ENCODE measurements at places on chromosomes 6 and 20. TPM values are rescaled to one million over a fixed set of nuclear protein-coding genes. Genes with fewer than 3 reads are reported as not detected.

DNA sequence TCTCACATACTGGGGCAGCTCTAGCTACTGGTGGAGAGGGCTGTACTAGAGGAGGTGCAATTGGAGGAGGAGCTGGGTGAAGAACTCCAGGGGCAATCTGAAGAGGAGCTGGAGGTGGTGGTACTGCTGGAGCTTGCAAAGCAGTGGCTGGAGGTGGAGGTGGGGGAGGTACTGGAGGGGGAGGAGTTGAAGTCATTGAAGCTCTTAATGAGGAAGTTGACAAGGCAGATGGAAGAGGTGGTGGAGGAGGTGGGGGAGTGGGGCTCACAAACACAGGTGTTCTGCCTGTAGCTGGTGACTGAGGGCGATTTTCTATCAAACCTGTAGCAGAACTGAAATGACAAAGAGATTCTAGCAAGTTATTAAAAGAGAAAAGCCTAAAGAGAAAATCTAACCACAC, 77.6 kb downstream of the WASF1 start:
- no peak for DNase-seq

- no peak for DNase-seq
These were observed 107.0 kb upstream of the SMLR1 start for GRCh38 chr6:130720076-130720715.

- DNase-seq: no peak
These were observed 39.6 kb downstream of the OR2B2 start for GRCh38 chr6:27872642-27873020.

GRCh38 chr6:30824698-30825097, 59.6 kb upstream of the DDR1 start:
- no peak for DNase-seq

CNBD2 gene
- 8.1 TPM for total RNA-seq

C6orf132 gene
- not detected for total RNA-seq
